ENCODE measurements at places on chromosomes 3 and 15.

- DNase-seq = no peak
Measured at GRCh38 chr3:169394316-169394715, 269.2 kb downstream of the MECOM start.

DNA sequence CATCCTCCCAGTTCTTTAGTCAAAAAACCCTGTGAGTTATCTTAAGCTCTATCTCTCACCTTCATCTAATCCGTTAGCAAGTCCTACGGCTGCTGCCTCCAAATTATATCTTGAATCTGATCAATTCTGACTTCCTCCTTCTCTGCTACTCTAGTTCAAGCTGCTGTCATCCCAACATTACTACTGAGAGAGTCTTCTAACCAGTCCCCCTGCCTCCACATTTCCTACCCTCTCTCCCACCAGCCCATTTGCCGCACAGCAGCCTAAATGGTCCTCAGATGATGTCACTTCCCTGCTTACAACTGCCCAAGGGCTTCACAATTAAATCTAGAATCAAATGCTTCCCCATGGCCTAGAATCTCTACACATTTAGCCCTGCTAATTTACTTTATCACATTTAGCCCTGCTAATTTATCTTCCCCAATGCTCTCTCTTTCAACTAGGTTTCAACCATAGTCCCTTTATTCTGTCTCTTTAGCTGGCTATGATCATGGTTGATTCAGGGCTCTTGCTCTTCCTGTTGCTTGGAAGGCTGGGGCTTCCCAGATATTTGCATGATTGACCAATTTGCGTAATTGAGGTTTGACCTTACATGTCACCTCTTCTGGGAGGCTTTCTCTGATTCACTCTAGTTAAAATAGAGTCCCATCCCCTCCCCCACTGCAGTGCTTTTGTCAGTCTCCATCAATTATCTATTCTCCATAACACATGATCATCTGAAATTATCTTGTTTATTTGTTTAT lies 11.0 kb upstream of the ARL14 start:
- no peak for DNase-seq

GRCh38 chr3:45525920-45526203 lies 68.7 kb upstream of the LIMD1 start:
- DNase-seq = no peak

DNA sequence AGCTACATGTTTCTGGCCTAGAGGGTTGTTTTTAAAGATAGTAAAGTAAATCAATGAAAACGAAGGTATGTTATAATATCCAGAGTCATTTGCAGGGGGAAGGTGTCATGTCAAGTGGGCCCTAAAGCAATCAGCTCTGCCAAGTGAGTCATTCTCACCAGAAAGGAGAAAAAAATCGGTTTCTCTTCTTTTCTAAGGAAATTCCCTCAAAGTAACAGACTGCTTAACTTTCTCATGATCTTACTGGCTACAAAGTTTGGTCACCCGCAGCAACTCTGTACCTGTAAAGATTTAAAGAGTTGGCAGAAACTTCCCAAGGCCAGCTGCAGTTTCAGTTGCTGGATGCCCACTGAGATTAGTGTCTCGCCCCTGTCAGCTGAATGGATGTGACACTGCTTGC lies 5.5 kb upstream of the FSIP1 start:
- no peak for DNase-seq

- no peak for DNase-seq
Measured at GRCh38 chr3:197151580-197151979, 122.0 kb upstream of the MELTF start.

- no peak for DNase-seq
Measured at GRCh38 chr3:117137065-117137464, 427.5 kb downstream of the TUSC7 start.

Measured in activated CD4-positive, CD25-positive, alpha-beta regulatory T cell treated with anti-CD3 and anti-CD28 coated beads, Interleukin-2, amount 50 U/mL, for 16 hours (primary cell).